MCF 10A (cell line): ENCODE measurements at places on chromosomes 12 and 14. TPM values are rescaled to one million over a fixed set of nuclear protein-coding genes. Genes with fewer than 3 reads are reported as not detected.

Gene VRTN
- not detected in 2 replicates for total RNA-seq

Gene KRT3
- not detected in 2 replicates for total RNA-seq

Gene LRRC9
- total RNA-seq, result not detected in 2 replicates

Gene SDR9C7
- not detected in 2 replicates for total RNA-seq

Gene HOTAIR
- total RNA-seq, result 1.5 and 2.0 TPM in 2 replicates

Gene CEBPE
- total RNA-seq, result not detected in 2 replicates

Gene FRS2
- 21.3 and 28.1 TPM in 2 replicates for total RNA-seq

Gene C12orf56
- not detected in 2 replicates for total RNA-seq

Gene TMEM121
- 0.34 and 0.68 TPM in 2 replicates for total RNA-seq

Gene GPRC5D
- total RNA-seq, result not detected in 2 replicates

- no peaks in the 10 kb centered on the region for H3K36me3 ChIP-seq
- DNase-seq, result no peak
- H3K4me3 ChIP-seq, result no peak overlapping the region
- peak overlapping the region; percentile 10 for H3K27ac ChIP-seq
- no peaks in the 10 kb centered on the region for H3K27me3 ChIP-seq
Measured at GRCh38 chr14:96078625-96079016, 39.5 kb downstream of the C14orf132 start.

DNA sequence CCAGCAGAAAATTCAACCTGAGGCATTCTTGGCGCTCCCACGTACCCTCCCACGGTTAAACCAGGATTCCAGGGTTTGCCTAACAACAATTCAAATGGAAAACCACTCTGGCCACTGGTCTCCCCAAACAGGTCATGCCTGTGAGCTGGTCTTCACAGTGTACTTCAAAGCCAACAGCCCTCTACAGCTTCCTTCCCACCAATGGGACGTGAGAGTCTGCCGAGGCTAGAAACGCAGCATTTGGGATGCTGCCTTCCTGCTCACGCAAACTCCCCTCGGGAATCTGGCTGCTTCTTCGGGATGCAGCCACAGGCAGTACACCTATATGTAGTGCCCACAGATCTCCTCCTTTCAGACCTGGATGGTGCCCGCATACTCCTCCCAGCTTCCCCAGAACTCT is 149.1 kb downstream of the KLHL28 start:
- no peak overlapping the region for H3K27ac ChIP-seq
- DNase-seq, result no peak
- no peaks in the 10 kb centered on the region for H3K4me1 ChIP-seq
- no peaks in the 10 kb centered on the region for H3K36me3 ChIP-seq

DNA sequence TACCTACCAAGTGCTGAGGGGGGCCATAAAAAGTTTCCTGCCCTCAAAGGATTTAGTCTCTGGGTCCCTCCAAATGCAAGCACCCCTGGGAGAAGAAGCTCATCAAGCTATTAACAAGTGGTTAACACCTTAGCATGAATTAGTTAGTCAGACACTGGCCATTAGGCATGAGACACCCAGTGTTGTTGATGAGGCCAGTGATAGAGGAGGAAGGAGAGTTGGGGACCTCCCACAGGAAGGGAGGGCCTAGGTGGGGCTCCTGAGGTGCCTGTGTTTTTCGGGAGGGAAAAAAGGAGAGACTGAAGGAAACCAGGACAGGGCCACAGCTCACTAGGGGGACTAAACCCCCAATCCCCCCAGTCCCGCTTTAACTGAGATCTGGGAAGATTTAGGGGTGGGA is 4.5 kb upstream of the KRT71 start:
- H3K27me3 ChIP-seq, result peaks cover 25% of the 10 kb centered on the region
- H3K36me3 ChIP-seq, result no peaks in the 10 kb centered on the region
- H3K4me3 ChIP-seq, result no peak overlapping the region
- no peak overlapping the region for H3K27ac ChIP-seq
- DNase-seq, result no peak

DNA sequence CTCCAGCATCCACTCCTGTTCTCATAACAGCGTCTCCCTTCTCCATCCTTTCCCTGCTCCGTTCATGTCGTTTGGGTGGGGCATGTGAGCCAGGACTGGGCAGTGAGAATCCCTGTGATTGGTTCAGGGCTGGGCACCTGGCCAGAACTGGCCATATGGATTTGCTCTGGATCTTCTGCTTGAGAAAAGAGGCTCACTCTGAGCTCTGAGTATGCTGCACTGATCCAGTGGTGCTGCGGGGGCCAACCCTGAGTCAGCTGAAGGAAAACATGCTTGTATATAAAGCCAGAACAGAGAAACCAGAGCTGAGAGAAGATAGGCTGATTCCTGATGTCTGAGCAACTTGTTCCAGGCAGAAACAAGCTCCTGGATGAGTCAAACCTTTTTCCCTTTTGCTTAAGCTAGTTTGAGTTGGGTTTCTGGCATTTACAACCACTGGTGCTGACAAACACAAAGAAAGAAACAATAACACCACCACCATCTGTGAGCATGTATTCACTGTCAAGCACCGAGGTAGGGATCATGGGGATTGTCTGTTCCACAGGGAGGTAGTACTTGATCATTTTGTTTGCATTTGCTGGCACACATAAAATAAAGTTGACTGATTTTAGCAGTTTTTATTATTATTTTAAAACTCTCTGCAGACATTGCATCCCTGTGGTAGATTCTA is 14.0 kb upstream of the HPD start:
- no peaks in the 10 kb centered on the region for H3K27me3 ChIP-seq
- no peak overlapping the region for H3K4me3 ChIP-seq
- H3K27ac ChIP-seq, result peak overlapping the region; percentile 50

GRCh38 chr14:75371297-75371696 is 56.5 kb upstream of the JDP2 start:
- H3K36me3 ChIP-seq, result no peaks in the 10 kb centered on the region
- no peaks in the 10 kb centered on the region for H3K4me1 ChIP-seq
- H3K27me3 ChIP-seq, result peaks cover 27% of the 10 kb centered on the region
- no peak overlapping the region for H3K4me3 ChIP-seq
- H3K27ac ChIP-seq, result no peak overlapping the region

- no peak overlapping the region for H3K27ac ChIP-seq
- no peak overlapping the region for H3K4me3 ChIP-seq
- no peaks in the 10 kb centered on the region for H3K4me1 ChIP-seq
- DNase-seq, result peak; percentile 36
Measured at GRCh38 chr12:104371043-104371870, 67.7 kb downstream of the EID3 start.

DNA sequence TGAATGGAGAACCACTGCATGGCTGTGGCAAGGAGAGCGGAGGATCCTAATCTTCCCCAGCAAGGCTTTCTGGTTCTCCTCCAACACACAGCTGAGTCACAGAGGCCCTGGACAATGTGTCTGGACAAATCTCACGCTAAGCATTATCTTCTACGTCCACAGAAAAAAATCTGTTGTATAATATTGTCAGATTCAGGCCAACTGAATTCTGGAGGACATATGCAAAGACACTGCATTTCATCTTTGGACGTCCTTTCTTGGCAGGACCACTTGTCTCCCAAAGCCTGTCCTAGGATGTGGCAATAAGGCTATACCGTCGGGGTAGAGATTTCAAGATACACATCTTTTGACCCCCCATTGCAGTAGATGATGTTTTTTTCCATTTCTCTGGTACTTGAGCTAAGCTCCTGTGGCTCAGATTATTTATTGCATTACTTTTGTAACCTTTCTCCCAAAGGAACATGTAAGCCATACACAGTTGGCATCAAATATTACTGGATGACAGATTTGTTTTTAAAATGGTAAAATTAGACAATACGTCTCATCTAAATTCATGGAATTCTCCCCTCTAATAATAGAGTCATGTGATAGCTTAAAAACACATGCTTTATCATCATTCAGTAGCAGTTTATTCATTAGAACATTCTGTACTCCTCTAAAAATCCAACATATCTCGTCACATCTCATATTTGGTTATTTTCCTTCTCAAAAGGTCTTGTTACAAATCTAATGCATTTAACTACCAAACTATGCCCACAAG is 19.4 kb downstream of the LMO3 start:
- no peaks in the 10 kb centered on the region for H3K27me3 ChIP-seq
- DNase-seq, result no peak
- no peak overlapping the region for H3K4me3 ChIP-seq
- H3K27ac ChIP-seq, result no peak overlapping the region
- peaks cover 18% of the 10 kb centered on the region for H3K4me1 ChIP-seq

DNA sequence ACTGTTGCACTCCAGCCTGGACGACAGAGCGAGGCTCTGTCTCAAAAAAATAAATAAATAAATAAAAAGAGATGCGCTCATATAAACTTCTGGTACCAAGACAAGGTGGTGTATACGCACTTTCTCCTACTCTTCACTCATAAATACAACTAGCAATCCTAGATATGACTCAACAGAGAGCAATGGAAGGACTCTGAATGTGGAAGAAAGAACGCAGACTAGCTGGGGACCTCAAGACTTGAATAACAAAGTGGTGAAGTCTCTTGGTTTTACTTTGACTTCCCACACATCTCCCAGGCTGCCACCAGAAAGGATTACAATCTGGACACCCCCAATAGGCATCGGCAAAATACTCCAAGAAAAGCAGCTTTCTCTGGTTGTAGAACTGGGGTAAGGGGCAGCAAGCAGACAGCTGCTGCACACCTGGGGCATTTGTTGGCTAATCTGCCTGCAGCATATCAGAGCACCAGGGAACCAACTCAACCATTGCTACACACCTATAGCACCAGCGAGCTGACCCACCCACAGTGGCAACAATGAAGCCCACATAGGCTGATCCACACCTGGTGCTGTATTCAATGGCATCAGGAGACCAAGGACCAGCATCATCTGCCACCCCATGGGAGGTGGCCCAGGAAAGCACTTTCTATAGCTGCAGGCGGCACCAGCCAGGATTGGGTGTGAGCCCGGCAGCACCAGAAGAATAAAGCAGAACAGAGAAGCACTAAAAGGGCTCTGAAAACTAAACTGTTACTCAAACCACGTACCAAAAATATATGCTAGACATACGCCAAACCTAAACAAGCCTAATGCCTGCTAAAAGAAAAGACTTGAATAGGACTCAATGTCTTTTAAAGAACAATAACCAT is 1231.7 kb upstream of the TMEM132C start:
- no peaks in the 10 kb centered on the region for H3K4me1 ChIP-seq
- H3K27ac ChIP-seq, result no peak overlapping the region
- H3K36me3 ChIP-seq, result no peaks in the 10 kb centered on the region
- no peaks in the 10 kb centered on the region for H3K27me3 ChIP-seq
- no peak for DNase-seq

DNA sequence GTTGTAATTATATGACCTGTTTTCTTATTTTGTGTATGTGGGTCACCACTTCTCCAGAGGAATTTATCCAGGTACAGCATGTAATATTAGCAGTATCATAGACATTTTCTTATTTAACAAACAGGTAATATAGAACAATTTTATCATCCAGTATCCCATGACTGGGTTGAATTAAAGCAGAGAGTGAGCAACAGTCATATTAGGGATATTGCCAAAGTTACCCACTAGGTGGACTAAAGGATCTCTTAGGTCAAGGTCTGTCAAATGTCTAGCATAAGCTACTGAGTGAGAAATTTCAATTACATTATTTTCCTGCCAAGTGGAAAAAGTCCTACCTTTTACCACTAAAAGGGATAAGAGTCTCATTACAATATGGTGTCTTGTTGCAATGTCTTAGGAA is 62.1 kb upstream of the TRIM9 start:
- DNase-seq, result peak; percentile 44
- H3K27me3 ChIP-seq, result no peaks in the 10 kb centered on the region
- no peak overlapping the region for H3K4me3 ChIP-seq
- H3K27ac ChIP-seq, result no peak overlapping the region

GRCh38 chr12:8687846-8688601 is 9.8 kb upstream of the RIMKLB start:
- H3K27me3 ChIP-seq, result no peaks in the 10 kb centered on the region
- no peak overlapping the region for H3K4me3 ChIP-seq
- no peaks in the 10 kb centered on the region for H3K4me1 ChIP-seq
- peak; percentile 77 for DNase-seq
- H3K36me3 ChIP-seq, result no peaks in the 10 kb centered on the region

DNA sequence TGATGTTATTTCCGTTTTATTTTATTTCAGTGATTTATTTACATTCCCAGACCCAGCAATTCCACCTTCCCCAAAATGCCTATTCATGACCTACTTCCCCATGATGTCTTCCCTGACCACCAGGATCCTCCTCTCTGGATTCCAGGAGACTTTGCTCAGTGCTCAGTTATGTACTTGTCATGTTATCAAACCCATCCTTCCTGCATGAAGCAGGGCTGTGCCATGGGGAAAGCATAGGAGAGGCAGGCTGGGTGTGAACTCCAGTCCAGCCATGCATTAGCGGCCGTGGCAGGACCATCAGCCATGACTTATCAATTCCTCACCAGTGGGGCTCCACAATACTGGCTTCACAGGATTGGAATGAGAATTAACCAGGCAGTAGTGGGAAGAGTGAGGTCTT is 57.8 kb downstream of the B4GALNT3 start:
- no peaks in the 10 kb centered on the region for H3K4me1 ChIP-seq
- H3K27ac ChIP-seq, result no peak overlapping the region
- no peaks in the 10 kb centered on the region for H3K36me3 ChIP-seq
- peaks cover 13% of the 10 kb centered on the region for H3K27me3 ChIP-seq
- no peak for DNase-seq
- H3K4me3 ChIP-seq, result no peak overlapping the region

DNA sequence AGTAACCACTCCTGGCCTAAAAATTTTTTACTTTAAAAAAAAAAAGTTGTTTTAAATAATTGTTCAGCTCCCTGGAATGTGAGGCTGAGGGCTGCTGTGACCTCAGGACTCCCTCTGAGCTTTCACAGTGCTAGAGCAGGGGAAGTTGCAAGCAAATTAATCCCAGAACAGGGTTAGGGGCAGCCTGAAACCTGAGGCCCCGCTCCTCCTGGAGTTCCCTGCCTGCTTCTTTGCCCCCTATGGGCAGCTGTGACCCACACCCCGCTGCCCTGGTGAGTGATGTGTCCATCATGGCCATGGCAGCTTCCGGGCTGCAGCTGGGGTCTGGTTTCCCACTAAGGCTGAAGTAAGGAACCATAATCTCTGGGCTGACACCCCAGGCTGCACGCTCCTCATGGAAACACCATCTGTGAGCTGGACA is 9.5 kb downstream of the RITA1 start:
- peaks cover 15% of the 10 kb centered on the region for H3K4me1 ChIP-seq
- no peaks in the 10 kb centered on the region for H3K27me3 ChIP-seq
- H3K36me3 ChIP-seq, result peaks cover 31% of the 10 kb centered on the region
- H3K27ac ChIP-seq, result peak overlapping the region; percentile 49
- no peak overlapping the region for H3K4me3 ChIP-seq
- DNase-seq, result no peak
